Endothelial cell of umbilical vein (primary cell): ENCODE measurements at places on chromosomes 5 and 9. TPM values are rescaled to one million over a fixed set of nuclear protein-coding genes. Genes with fewer than 3 reads are reported as not detected.

DNA sequence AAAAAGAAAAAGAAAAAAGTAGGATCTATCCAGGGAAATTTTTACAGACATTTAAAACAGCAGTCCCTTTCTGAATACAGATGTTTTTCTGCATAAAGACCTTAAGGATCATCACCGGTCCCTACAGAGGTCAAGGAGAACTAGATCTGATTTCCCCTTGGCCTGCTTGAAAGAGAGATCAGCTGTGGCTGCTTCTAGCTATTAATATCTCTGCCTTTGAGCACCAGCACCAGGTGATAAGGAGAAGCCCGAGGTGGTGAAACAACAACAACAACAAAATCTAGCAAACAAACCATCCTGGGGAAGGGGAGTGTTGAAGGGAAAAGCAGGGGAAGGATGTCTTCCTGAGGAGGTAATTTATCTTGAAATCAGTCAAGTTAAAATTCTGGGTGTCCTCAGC is 42.1 kb downstream of the ZNF366 start:
- no peaks in the 10 kb centered on the region for H3K36me3 ChIP-seq
- no peak overlapping the region for H3K27ac ChIP-seq

DNA sequence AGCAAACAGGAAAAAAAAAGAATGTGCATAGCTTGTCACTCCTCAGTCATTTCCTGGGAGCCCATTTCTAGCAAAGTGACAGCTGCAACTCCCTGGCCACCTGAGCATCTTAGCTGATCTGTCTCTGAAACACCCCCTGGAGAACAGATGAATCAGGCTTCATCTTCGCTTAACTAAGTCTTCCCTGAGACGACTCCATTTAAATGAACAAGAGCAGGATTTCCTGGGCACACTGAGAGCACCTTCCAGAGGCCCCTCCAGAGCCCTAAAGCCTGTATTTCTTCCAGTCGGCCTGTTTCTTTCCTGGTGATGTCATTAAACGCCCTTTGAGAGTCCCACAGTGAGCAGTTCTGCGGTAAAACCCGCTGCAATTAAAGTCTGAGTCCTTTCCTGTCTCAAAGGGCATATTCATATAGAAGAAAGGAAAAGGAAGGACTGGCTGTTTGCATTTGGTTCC is 13.9 kb downstream of the TGFBI start:
- no peaks in the 10 kb centered on the region for H3K36me3 ChIP-seq
- H3K27me3 ChIP-seq: no peaks in the 10 kb centered on the region
- peak; percentile 77 for DNase-seq
- peaks cover 38% of the 10 kb centered on the region for H3K4me1 ChIP-seq
- H3K27ac ChIP-seq: peak overlapping the region; percentile 85

DNA sequence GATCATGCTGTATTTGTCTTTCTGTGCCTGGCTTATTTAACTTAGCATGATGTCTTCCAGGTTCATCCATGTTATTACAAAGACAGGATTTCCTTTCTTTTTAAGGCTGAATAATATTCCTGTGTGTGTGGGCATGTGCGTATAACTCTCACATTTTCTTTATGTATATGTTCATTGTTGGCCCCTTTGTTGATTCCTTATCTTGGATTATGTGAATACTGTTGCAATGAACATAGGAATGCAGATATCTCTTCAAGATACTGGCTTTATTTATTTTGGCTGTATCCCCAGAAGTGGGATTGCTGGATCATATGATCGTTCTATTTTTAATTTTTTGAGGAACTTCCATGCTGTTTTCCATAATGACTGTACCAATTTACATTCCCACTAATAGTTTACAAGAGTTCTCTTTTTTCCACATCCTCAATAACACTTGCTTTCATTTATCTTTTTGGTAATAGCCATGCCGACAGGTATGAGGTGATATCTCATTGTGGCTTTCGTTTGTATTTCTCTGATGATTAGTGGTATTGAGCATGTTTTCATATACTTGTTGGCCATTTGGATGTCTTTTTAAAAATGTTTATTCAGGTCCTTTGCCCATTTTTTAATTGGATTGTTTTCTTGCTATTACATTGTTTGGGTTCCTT is 38.0 kb downstream of the CREBRF start:
- DNase-seq: peak; percentile 97
- peaks cover 21% of the 10 kb centered on the region for H3K4me1 ChIP-seq
- H3K27ac ChIP-seq: peak overlapping the region; percentile 65
- H3K36me3 ChIP-seq: no peaks in the 10 kb centered on the region
- H3K4me3 ChIP-seq: no peak overlapping the region

DNA sequence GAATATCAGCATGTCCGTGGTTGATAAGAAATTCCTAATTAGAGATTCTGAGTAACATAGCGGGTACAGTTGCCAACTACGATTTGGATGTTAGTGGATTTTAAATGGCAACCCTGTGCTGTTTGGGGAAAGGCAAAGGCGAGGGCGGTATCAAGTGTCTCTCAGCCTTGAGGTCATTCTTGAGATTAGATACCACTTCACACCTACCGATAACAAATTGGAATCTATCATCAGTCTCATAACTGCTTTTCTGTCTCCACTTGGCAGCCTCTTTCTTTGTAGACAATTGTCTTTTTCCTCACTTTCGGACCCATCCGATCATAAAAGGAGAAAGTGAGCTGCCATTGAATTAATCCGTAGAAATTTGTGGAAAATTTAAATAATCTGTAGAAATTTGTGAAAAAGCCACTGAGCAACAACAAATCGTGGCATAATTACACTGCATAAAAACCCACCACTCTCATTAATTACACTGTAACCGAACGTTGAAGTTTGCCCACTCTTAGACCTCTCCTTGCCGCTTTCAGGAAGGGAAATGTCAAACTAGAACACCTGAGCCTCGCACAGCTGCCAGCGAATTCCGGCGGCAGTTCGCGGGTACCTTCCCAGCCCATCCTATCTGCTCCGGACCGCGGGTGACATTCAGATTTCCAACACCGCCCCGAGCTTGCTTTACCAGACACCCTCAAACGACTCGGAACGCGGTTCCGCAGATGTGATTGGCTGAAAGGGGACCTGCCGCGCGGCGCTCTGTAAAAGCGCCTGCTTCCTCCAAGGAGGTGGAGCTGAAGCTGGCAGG is 849 bp upstream of the RGMB start:
- peak overlapping the region; percentile 76 for H3K27ac ChIP-seq
- H3K4me1 ChIP-seq: peaks cover 40% of the 10 kb centered on the region
- no peaks in the 10 kb centered on the region for H3K27me3 ChIP-seq
- H3K36me3 ChIP-seq: no peaks in the 10 kb centered on the region
- peak overlapping the region; percentile 87 for H3K4me3 ChIP-seq

- no peaks in the 10 kb centered on the region for H3K36me3 ChIP-seq
- no peaks in the 10 kb centered on the region for H3K4me1 ChIP-seq
- no peak overlapping the region for H3K27ac ChIP-seq
- DNase-seq: no peak
Observed at GRCh38 chr5:121630402-121630801, 221.3 kb upstream of the FTMT start.

DNA sequence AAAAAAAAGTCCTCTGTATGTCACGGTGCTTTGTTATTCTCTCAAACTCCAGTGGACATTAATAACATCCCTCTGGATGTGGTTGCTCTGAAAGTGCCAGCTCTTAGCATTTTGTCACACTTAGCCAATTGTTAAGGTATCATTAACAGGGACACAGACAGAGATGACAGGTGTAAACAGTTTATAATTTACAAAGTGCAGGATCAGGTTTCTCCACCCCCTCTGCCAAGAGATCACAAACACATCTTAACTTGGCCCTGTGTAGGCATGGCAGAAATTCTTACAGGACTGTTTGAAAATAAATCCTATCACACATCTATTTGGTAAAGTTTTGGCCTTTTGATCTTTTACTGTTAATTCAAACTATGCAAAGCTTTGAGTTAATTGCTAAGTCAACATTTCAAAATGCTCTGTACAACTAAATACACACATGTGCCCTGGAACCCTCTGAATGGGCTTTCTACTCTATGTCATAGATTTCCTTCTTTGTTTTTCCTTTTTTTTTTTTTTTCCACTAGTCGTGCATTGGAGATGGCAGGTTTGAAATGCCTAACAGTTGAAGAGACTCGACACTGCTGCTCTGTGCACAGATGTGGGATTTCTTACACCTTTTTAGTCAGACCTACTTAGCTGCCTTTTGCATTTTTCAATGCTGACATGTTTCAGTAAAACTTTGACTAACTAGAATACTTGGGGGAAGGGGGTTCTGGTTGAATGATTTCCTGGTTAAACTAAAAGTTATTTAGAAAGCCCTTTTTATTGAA is 41.7 kb downstream of the SEMA6A start:
- peaks cover 8% of the 10 kb centered on the region for H3K27me3 ChIP-seq
- H3K27ac ChIP-seq: no peak overlapping the region
- no peaks in the 10 kb centered on the region for H3K36me3 ChIP-seq
- H3K4me1 ChIP-seq: no peaks in the 10 kb centered on the region
- DNase-seq: no peak

GRCh38 chr5:84445049-84445685 is 60.5 kb upstream of the EDIL3 start:
- no peak overlapping the region for H3K4me3 ChIP-seq
- no peaks in the 10 kb centered on the region for H3K36me3 ChIP-seq
- H3K27me3 ChIP-seq: no peaks in the 10 kb centered on the region
- no peak for DNase-seq
- no peak overlapping the region for H3K27ac ChIP-seq

DNA sequence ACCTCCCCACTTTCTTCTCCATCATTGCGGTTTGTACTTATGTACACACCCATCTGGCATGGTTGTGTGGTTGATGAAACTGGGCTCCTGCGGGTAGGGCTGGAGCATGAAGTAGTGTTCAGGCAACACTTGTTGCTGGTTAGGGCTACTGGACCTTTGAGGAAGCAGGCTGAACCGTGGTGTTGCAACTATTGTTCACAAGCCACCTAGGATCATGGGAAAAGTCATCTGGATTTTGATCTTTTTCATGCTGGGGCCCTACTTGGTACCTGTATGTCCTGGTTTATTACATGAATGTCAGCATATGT is 40.1 kb upstream of the TIFAB start:
- peaks cover 69% of the 10 kb centered on the region for H3K27me3 ChIP-seq
- peaks cover 3% of the 10 kb centered on the region for H3K4me1 ChIP-seq
- no peak overlapping the region for H3K4me3 ChIP-seq

GRCh38 chr5:138489683-138490061 is 24.4 kb downstream of the EGR1 start:
- H3K27me3 ChIP-seq: peaks cover 14% of the 10 kb centered on the region
- peaks cover 9% of the 10 kb centered on the region for H3K4me1 ChIP-seq
- H3K27ac ChIP-seq: no peak overlapping the region

DNA sequence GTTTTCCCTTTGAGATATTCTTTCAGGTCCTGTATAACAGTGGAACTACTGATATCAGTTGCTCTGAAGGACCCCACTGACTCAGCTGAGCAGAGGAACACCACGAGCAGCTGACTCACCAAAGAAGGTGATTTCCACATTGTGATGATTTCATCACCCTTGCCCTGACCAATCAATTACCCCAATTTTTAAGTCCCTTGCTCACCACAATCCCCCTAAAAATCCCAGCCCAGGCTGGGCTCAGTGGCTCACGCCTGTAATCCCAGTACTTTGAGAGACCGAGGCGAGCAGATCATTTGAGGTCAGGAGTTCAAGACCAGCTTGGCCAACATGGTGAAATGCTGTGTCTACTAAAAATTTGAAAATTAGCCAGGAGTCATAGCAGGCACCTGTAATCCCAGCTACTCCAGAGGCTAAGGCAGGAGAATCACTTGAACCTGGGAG is 125.3 kb upstream of the ABCA1 start:
- no peak for DNase-seq
- no peak overlapping the region for H3K27ac ChIP-seq
- H3K4me3 ChIP-seq: no peak overlapping the region
- H3K36me3 ChIP-seq: no peaks in the 10 kb centered on the region
- no peaks in the 10 kb centered on the region for H3K4me1 ChIP-seq

DNA sequence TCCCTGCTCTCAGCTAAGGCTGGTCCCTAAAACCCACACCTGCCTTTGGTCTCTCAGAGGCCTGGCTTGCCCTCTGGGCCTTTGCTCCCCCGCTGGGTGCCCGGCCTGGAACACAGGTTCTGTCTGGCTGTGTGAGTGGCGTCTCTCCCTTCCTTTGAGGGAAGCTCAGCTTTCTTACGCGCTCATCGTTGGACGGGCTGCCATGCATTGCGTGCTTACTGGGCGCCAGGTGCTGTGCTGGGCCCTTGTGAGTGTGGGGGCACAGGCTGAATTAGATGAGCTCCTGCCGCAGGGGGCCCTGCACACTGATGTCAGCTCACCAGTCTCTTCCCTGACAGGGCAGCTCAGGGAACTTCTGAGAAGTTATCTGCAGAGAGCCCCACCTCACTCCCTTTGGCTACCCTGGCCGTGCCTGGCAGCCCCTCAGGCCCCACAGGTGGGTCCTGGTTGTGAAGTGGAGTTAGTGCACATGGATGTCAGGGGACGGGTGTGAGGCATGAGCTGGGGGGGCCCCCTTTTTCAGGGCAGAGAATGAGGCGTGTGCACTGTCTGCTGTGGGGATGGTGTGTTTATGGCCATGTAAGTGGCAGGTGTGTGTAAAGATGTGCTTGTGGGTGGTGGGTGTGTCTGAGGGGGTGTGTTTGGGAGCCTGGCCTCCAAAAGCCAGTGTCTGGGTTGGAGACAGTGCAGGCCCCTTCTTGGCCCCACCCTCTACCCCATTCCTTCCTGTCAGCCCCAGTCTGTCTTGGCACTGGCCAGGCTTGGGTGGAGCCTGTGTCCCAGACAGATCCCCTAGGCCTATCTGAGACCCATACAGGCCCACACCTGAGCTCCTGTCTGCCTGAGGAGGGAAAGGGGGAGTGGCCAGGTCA is 7.5 kb upstream of the RMND5B start:
- peaks cover 18% of the 10 kb centered on the region for H3K4me1 ChIP-seq
- no peak overlapping the region for H3K27ac ChIP-seq
- no peaks in the 10 kb centered on the region for H3K27me3 ChIP-seq
- no peak overlapping the region for H3K4me3 ChIP-seq
- peaks cover 21% of the 10 kb centered on the region for H3K36me3 ChIP-seq

DNA sequence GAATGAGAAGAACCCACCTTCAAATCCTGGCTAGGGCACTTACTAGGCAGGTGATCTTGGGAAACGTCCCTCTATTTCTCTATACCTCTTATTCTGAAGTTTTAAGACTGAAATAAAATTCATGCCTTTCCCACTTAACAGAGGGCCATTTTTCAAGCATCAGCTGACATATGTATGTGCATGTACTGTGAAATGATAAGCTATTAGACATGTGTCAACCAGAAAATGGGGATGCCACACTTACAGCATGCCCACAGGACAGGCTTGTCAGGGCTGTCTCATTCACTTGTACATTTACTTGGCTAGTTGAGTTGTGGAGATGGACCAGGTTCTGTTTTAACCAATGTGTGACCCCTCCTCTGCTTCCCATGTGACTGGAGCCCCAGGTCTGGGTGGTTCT is 78.5 kb downstream of the C9orf152 start:
- H3K4me1 ChIP-seq: peaks cover 80% of the 10 kb centered on the region
- no peaks in the 10 kb centered on the region for H3K27me3 ChIP-seq
- no peaks in the 10 kb centered on the region for H3K36me3 ChIP-seq

Gene SURF6
- 16.0 and 16.4 TPM in 2 replicates for total RNA-seq

Gene SARDH
- 0.30 and 0.44 TPM in 2 replicates for total RNA-seq

Gene DHFR
- 32.8 and 35.8 TPM in 2 replicates for total RNA-seq

Gene LRRC70
- total RNA-seq: 24.5 and 26.5 TPM in 2 replicates

Gene PCDHB10
- total RNA-seq: 0.62 and 0.81 TPM in 2 replicates

Gene CDH9
- not detected in 2 replicates for total RNA-seq

Gene GRM6
- not detected in 2 replicates for total RNA-seq

Gene ARSI
- total RNA-seq: 0.20 TPM in 1 of 2 replicates, not detected in the other

Gene CARD9
- total RNA-seq: 0.16 and 0.71 TPM in 2 replicates

Gene GPRIN1
- total RNA-seq: 9.3 and 10.4 TPM in 2 replicates

Gene LVRN
- 0.28 and 0.38 TPM in 2 replicates for total RNA-seq

Gene DNAJB5
- total RNA-seq: 9.7 and 12.8 TPM in 2 replicates
